ENCODE measurements at places on chromosomes 1 and 21. TPM values are rescaled to one million over a fixed set of nuclear protein-coding genes. Genes with fewer than 3 reads are reported as not detected.

GJA5 gene
- not detected for total RNA-seq

CNKSR1 gene
- 0.26 TPM for total RNA-seq

OR10J1 gene
- not detected for total RNA-seq

HMGCS2 gene
- total RNA-seq, result not detected

CLCA1 gene
- total RNA-seq, result not detected

JAM2 gene
- total RNA-seq, result not detected

LGALS8 gene
- 31.7 TPM for total RNA-seq

SPRR1A gene
- total RNA-seq, result not detected
